ENCODE measurements at places on chromosomes 11 and 22.

DNA sequence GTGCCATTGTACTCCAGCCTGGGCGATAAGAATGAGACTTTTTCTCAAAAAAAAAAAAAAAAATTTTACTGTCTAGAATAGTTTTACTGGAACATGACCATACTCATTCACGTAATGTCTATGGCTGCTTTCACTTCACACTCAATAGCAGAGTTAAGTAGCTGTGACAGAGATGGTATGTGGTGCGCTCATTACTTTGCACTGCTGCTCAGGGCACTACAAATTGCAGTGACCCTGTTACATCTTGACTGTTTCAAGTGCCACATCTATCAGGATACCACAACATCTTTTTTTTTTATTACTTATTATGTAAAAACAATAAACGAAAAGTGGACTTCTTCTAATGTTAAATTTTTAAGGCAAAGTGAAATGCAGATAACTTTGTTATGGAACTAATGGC lies 110.3 kb downstream of the ARHGAP20 start:
- DNase-seq: no peak

DNA sequence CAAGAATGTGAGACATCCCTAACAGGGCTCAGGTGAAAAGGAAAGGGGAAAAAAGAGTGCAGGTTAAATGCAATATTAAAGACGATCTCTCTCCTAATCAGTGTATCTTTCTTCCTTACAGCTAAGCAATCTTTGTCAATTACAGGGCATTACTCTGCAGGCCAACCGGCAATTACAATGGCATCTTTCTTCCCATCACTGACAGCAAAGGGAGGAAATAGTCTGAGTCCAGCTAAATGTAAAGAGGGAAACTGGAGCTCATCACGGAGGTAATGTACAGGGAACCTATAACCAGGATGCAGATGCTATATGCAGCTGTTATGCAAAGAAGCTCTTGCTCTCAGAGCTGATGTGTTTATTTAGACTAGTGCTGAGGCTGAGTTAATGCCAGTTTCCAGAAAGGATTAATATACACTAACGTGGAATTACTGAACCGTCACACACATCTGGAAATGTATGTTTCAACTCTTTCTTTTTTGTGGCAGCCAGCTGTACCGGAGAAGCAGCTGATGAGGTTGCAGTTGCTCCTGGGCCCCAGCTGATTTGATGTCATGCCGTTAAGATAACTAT lies 121.6 kb downstream of the KIRREL3 start:
- no peak for DNase-seq

GRCh38 chr11:67656278-67656922 lies 5.9 kb upstream of the ACY3 start:
- no peak for DNase-seq

GRCh38 chr22:20725987-20726558 lies 47.8 kb upstream of the SERPIND1 start:
- no peak for DNase-seq

- no peak for DNase-seq
Observed at GRCh38 chr11:117122556-117122955, 21.5 kb upstream of the PAFAH1B2 start.

DNA sequence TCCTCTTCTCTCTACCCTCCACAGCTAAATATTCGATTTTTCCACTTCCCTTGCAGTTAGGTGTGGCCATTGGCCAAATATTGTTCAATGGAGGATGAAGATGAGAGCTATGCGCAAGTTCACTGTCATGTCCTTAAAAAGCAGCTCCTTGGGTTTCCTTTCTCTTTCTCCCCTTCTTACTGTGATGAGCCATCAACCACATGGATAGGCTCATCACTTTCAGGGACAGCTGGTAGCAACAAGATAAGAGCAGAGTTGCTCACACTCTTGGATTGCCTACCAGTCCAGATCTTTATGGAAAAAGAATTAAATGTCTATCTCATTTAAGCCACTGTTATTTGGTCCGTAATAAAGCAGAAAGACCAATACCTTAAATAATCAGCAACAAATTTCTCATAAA lies 377.0 kb downstream of the DDX10 start:
- DNase-seq: no peak

DNA sequence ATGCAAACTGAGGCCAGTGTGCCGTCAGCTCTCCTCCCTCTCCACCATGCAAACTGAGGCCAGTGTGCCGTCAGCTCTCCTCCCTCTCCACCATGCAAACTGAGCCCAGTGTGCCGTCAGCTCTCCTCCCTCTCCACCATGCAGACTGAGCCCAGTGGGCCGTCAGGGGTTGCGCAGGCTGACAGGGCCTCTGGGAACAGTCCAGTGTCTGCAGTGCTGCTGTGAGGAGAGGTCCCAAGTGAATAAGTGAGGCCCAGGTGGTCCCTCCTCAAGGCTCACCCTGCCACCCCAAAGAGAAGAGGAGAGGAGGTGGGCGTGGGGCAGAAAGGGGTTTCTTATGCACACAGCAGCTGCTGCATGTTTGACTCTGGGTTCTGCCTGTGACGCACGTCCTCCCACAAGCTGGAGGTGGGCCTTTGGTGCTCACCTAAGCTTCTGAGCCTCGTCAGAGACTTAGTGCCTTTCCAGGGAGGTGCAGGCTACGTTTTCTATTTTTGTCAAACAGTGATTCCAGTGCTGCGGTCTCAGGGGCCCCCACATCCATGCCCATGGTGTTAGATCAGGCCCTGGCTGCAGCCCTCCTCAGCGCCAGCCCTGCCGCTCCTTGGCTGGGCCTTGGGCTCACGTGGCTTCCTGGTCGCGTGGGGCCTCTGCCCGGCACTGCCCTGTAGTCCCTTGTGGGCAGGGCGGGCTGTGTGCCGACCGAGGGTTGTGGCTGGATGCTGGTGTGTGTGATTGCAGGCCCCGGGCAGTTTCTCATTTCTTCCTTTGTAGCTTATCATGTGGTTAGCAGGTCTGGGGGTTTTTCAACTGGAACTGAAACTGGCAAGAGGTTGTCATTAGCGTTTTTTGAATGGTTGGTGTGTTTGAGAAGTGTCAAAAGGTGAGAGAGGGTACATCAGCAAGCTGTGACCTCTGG lies 7.1 kb downstream of the TPCN2 start:
- DNase-seq: no peak

DNA sequence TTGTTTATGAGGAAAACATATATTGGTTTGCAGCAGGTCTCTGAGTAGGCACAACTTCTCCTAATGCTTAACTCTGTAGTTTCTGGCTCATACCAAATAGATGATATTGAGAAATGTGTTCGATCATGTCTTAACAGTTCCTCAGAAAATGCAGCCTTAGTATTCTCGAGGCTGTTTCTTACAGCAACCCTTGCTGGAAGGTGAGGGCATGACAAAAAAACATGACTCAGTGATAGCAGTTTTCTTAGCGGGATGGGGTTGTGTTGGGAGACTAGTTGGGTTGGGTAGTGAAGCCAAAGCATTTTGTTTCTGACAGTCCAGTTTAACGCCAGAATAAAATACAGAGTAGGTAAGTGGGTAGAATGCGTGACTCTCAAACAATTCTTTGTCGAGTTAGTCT lies 94.7 kb upstream of the PARVA start:
- DNase-seq: no peak
